Left lung (tissue), 14 donors: ENCODE measurements at places on chromosomes 2 and 18. TPM values are rescaled to one million over a fixed set of nuclear protein-coding genes. Genes with fewer than 3 reads are reported as not detected.

Gene RNF149
- 52.9 TPM for total RNA-seq

Gene CFAP65
- 4.3 TPM for total RNA-seq

Gene MC2R
- total RNA-seq: not detected

Gene OTOF
- total RNA-seq: not detected

DNA sequence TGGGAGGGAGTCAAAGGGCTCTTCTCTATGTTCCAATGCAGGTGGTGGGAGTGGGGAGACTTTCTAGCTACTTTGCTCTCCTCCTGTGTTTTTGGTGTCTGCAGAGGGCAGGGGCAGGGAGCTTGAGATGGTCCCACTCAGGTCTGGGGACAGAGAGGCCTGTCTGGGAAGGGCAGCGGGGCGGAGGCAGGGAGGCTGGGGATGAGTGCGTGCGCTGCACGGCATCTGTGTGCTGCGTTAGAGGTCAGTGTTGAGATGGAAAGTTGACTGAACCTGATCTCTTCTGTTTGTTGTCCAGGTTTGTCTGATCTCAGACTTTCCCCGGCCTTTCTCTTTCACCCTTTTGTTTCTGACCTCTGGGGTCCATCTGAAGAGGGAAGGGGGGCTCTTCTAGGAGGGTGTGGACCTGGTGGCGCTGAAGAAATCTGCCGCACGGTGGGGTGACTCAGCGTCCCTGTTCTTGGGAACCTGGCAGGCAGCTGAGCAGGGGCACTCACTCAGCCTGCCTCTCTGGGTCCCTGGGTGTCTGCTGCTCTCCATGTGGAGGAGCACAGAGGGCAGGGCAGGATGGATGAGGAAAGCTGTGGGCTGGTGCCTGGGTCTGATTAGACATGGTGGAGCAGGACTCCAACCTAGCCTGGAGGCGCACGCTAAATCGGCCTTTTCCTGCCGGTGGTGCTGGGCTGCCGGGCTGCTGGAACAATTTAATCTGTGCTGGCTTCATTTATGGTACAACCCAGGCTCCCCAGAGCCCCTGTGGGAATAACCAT, 24.1 kb downstream of the IGFBP2 start:
- H3K4me3 ChIP-seq: no peak overlapping the region
- no peak overlapping the region for H3K27ac ChIP-seq
- DNase-seq: no peak
- H3K36me3 ChIP-seq: no peaks in the 10 kb centered on the region
- no peaks in the 10 kb centered on the region for H3K27me3 ChIP-seq

DNA sequence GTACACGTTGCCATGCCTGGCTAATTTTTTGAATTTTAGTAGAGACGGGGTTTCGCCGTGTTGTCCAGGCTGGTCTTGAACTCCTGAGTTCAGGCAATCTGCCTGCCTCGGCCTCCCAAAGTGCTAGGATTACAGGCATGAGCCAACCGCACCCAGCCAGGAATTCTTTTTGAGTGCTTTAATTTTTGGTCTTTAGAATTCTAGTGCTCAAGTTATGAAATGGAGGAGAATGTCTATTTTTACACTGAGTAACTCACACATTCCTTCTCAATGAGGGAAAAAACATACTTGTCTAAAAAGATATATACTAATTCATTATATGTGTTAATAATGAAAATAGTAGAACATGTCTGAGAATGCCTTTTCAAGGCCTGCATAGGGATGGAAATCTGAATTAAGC, 8.5 kb downstream of the ZNF396 start:
- no peaks in the 10 kb centered on the region for H3K36me3 ChIP-seq
- DNase-seq: no peak
- H3K27ac ChIP-seq: no peak overlapping the region
- H3K4me3 ChIP-seq: no peak overlapping the region
- H3K4me1 ChIP-seq: no peaks in the 10 kb centered on the region

DNA sequence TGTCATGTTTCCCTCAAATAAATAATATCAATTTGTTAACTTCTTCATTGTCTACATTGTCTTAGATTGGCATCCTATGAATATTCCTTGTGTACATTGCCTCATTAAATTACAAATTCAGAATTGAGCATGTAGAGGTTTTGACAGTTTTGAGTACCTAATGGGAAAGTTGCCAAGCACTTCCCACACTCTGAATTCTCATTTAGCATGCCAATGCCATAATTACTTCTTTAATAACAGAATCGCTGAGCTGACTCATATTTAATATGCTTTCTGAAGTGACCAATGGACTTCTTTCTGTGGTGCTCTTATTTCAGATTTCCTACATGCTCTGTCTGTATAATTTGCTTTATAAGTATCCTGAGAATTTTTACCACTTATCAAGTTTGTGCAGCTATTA, 114.4 kb upstream of the NOL4 start:
- H3K36me3 ChIP-seq: no peaks in the 10 kb centered on the region
- H3K27ac ChIP-seq: no peak overlapping the region
- H3K4me1 ChIP-seq: no peaks in the 10 kb centered on the region
- H3K27me3 ChIP-seq: no peaks in the 10 kb centered on the region

- no peaks in the 10 kb centered on the region for H3K4me1 ChIP-seq
- H3K4me3 ChIP-seq: no peak overlapping the region
- no peak overlapping the region for H3K27ac ChIP-seq
- no peaks in the 10 kb centered on the region for H3K36me3 ChIP-seq
- no peaks in the 10 kb centered on the region for H3K27me3 ChIP-seq
Measured at GRCh38 chr2:229431327-229431954, 160.4 kb upstream of the PID1 start.

- no peaks in the 10 kb centered on the region for H3K27me3 ChIP-seq
- no peak overlapping the region for H3K27ac ChIP-seq
- peaks cover 24% of the 10 kb centered on the region for H3K4me1 ChIP-seq
- no peak overlapping the region for H3K4me3 ChIP-seq
- no peaks in the 10 kb centered on the region for H3K36me3 ChIP-seq
Measured at GRCh38 chr18:13452388-13452811, 233.8 kb downstream of the LDLRAD4 start.

- no peaks in the 10 kb centered on the region for H3K4me1 ChIP-seq
- H3K27me3 ChIP-seq: no peaks in the 10 kb centered on the region
- no peak overlapping the region for H3K4me3 ChIP-seq
- no peak for DNase-seq
- H3K36me3 ChIP-seq: no peaks in the 10 kb centered on the region
- no peak overlapping the region for H3K27ac ChIP-seq
Measured at GRCh38 chr2:235564066-235564465, 70.2 kb downstream of the AGAP1 start.

DNA sequence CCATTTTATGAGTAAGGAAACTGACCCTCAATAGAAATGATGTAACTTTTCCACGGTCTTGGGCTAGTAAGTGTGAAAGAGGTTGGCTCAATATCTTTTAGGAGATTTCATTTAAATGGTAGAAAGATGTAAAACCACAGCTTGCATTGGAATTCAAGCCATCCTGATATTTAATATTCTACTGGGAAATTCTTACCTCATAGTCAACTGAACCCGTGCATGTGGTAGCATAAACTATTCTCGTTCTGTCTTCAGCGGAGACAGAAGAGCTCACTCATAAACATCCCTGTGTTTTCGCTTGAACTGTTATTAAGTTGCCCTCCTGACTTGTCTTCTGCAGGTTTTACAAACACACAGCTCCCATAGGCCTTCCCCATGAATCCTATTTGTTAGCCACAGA, 8.5 kb upstream of the SPATS2L start:
- H3K4me1 ChIP-seq: no peaks in the 10 kb centered on the region
- H3K27me3 ChIP-seq: no peaks in the 10 kb centered on the region
- no peak for DNase-seq
- no peak overlapping the region for H3K27ac ChIP-seq
- H3K4me3 ChIP-seq: no peak overlapping the region

- DNase-seq: no peak
- no peaks in the 10 kb centered on the region for H3K27me3 ChIP-seq
- H3K4me1 ChIP-seq: no peaks in the 10 kb centered on the region
- H3K4me3 ChIP-seq: no peak overlapping the region
- H3K36me3 ChIP-seq: no peaks in the 10 kb centered on the region
Measured at GRCh38 chr2:235002198-235003095, 50.6 kb downstream of the SH3BP4 start.

GRCh38 chr2:88697370-88698026, 6.0 kb downstream of the RPIA start:
- no peaks in the 10 kb centered on the region for H3K27me3 ChIP-seq
- H3K4me3 ChIP-seq: no peak overlapping the region
- H3K4me1 ChIP-seq: peaks cover 34% of the 10 kb centered on the region

DNA sequence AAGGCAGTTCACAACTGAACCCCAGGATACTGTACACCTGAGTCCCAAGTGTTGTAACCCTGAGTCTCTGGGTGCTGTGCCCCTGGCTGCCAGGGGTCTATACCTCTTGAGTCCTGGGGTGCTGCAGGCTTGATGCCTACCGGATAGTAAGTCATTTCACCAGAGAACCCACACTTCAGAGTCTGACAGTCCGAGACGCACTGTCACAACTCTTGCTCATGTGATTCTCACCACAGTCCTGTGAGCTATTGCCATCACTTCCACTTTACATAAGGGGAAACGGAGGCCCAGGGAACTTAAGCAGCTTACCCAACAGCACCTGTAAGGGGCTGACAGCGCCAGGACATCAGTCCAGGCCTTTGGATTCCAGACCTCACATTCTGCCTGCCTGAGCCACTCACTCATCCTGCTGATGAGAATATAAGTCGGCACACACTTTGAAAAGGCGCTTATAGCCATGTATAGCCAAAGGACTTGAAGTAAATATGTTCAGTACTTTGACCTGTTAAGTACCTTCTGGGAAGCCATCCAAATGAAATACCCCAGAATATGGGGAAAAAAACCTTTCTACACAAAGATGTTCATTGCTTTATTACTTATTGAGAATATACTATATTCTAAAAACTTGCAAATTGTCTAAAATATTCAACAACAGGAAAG, 180.7 kb upstream of the ID2 start:
- no peak overlapping the region for H3K4me3 ChIP-seq
- no peaks in the 10 kb centered on the region for H3K27me3 ChIP-seq
- H3K27ac ChIP-seq: peak overlapping the region; percentile 58
- DNase-seq: no peak
- H3K4me1 ChIP-seq: peaks cover 38% of the 10 kb centered on the region

DNA sequence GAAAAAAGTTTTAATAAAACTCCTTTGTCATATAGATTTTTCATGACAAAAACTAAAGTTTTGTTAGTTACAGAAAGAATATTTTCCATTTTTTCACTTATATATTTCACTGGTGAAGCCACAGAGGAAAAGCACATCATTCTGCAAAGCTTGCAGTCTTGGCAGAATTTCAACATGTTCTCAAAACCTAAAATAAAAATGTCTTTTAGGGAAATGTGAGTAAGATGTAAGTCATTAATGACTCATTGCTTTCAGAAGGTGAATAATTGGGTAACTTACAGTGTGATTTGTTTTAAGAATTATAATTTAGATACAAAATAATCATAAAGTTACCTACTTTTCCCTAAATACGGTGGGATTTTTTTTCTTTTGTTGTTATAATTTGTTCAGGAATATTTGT, 43.4 kb upstream of the TNFRSF11A start:
- peak; percentile 3 for DNase-seq
- peak overlapping the region; percentile 55 for H3K27ac ChIP-seq
- H3K36me3 ChIP-seq: no peaks in the 10 kb centered on the region
- no peaks in the 10 kb centered on the region for H3K27me3 ChIP-seq
- H3K4me1 ChIP-seq: peaks cover 17% of the 10 kb centered on the region

DNA sequence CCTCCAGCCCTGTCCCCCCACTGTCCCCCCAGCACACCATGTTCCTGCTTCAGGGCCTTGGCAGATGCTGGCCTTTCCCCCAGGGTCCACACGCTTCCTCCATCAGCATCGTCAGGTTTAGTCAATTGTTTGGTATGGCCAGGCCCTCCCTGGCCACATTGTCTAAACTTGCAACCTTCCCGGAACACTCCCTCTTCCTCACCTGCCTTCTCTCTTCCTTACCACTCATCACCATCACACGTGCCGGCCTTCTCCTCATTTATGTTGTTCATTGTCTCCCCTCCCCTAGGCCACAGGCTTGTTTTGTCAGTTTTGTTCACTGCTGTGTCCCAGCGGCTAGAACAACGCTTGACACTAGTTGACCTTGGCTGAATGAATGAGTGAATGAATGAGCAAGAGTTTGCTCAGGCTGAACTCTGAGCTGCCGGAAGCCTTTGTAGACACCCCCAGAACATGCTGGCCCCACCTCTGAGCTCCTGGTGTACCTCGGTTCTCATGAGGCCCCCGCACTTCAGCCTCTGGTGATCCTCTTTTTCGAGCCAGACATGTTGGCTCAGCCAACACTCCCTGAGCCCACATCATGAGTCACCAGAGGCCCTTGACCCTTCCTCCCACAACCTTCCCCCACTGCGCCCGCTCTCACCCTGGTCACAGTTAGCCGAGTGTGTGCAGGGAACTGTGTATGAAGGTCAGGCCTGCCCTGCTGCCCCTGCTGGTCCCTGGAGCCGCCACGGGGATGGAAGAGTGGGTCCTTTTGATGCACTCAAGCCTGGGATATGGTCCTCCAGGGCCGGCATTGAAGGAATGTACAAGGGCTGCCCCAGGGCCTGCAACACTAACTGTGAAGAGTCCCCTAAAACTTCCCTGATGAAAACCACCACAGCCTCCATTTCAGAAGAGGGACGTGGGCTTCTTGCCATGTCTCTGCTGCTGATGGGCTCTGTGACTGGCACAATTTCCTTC, 57.5 kb downstream of the HS1BP3 start:
- H3K36me3 ChIP-seq: no peaks in the 10 kb centered on the region
- no peak for DNase-seq
- H3K4me3 ChIP-seq: no peak overlapping the region
- peak overlapping the region; percentile 57 for H3K27ac ChIP-seq
- H3K27me3 ChIP-seq: no peaks in the 10 kb centered on the region

GRCh38 chr2:210049831-210050230, 47.4 kb downstream of the RPE start:
- no peaks in the 10 kb centered on the region for H3K27me3 ChIP-seq
- H3K36me3 ChIP-seq: peaks cover 31% of the 10 kb centered on the region
- H3K4me3 ChIP-seq: no peak overlapping the region
- no peak overlapping the region for H3K27ac ChIP-seq
- H3K4me1 ChIP-seq: no peaks in the 10 kb centered on the region
- no peak for DNase-seq

DNA sequence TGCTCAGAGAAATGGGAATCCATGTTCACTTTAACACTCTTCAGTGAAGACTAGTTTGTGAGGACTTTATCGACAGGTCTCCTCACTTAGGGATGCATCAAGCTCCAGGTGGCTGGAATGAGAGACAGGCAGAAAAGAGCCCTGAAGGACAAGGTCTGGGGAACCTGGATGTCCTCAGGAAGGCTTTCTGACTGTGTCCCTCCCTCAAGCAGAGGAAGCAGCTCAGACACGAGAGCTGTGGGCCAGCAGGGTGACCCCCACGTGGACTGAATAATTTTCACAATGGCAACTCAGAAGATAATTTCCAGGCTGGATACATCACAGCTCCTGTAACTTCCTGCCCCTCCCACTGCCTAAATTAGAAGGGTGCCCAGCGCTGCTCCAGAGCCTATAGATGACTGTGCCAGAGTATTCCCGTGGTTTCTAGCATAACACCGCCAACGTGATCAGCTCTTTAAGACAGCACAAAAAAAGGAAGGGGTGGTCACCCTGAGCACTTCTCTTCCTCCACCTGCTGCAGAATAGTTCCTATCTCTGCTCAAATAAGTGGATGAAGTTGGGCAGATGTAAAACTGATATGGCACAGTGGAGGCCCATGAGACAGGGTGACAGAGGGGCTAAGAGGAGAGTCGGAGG, 25.7 kb upstream of the NCK2 start:
- H3K27me3 ChIP-seq: no peaks in the 10 kb centered on the region
- no peak for DNase-seq
- no peaks in the 10 kb centered on the region for H3K4me1 ChIP-seq
- no peak overlapping the region for H3K4me3 ChIP-seq
